ENCODE measurements at places on chromosomes 2 and 18. TPM values are rescaled to one million over a fixed set of nuclear protein-coding genes. Genes with fewer than 3 reads are reported as not detected.

The EPHA4 gene
- 22.2 TPM for total RNA-seq

The SLC5A7 gene
- total RNA-seq = not detected

GRCh38 chr2:135471106-135471505 lies 59.9 kb downstream of the ZRANB3 start:
- DNase-seq = no peak

The STARD7 gene
- 86.1 TPM for total RNA-seq

The POTEF gene
- total RNA-seq = 0.06 TPM

DNA sequence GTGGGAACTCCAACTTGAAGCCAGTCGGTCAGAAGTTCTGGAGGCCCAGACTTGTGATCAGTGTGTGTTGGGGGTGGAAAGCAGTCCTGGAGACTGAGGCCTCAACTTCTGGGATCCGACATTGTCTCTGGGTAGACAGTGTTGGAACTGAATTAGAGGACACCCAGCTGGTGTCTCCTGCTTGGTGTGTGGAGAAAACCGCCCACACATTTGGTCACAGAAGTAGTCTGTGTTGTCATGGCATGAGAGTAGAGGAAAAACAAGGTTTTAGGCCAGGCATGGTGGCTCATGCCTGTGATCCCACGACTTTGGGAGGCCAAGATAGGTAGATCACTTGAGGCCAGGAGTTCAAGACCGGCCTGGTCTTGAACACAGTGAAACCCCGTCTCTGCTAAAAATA lies 51.5 kb downstream of the PUM2 start:
- no peak for DNase-seq

GRCh38 chr2:648476-649424 lies 28.5 kb downstream of the TMEM18 start:
- no peak for DNase-seq

- no peak for DNase-seq
Observed at GRCh38 chr2:146392631-146393030, 1452.2 kb upstream of the ACVR2A start.

GRCh38 chr2:66127656-66128055 lies 307.3 kb upstream of the MEIS1 start:
- no peak for DNase-seq

GRCh38 chr2:129936334-129936934 lies 43.0 kb upstream of the RAB6C start:
- no peak for DNase-seq

The KIF3C gene
- total RNA-seq = 43.6 TPM

The RAD51AP2 gene
- not detected for total RNA-seq

GRCh38 chr2:10571057-10571456 lies 118.7 kb downstream of the NOL10 start:
- no peak for DNase-seq

- no peak for DNase-seq
Observed at GRCh38 chr2:158701101-158701500, 94.0 kb upstream of the DAPL1 start.

GRCh38 chr2:109501461-109501860 lies 112.3 kb downstream of the SEPTIN10 start:
- DNase-seq = no peak

The CCDC141 gene
- total RNA-seq = 0.06 TPM

The MAL gene
- 3.1 TPM for total RNA-seq

The GLI2 gene
- 1.7 TPM for total RNA-seq

The FBXO48 gene
- 0.19 TPM for total RNA-seq

The LHCGR gene
- not detected for total RNA-seq

- no peak for DNase-seq
Observed at GRCh38 chr2:221402072-221402471, 170.0 kb downstream of the EPHA4 start.

- DNase-seq = no peak
Observed at GRCh38 chr2:177625744-177626650, 233.4 kb downstream of the AGPS start.

DNA sequence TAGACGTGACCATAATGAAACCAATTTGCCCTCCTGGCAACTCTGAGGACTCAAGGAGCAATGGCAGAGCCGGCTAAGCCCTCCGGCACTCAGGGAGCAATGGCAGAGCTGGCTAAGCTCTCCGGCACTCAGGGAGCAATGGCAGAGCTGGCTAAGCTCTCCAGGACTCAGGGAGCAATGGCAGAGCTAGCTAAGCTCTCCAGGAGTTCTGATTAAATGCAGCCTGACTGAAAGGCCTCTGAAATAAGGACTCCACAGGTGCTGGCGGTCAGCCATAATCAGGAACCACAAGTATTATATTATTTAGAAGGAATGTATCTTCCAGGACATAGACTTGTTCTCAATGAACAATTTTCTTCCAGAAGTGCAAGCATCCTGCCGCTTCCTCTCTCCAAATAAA lies 65.2 kb downstream of the C2orf76 start:
- no peak for DNase-seq

DNA sequence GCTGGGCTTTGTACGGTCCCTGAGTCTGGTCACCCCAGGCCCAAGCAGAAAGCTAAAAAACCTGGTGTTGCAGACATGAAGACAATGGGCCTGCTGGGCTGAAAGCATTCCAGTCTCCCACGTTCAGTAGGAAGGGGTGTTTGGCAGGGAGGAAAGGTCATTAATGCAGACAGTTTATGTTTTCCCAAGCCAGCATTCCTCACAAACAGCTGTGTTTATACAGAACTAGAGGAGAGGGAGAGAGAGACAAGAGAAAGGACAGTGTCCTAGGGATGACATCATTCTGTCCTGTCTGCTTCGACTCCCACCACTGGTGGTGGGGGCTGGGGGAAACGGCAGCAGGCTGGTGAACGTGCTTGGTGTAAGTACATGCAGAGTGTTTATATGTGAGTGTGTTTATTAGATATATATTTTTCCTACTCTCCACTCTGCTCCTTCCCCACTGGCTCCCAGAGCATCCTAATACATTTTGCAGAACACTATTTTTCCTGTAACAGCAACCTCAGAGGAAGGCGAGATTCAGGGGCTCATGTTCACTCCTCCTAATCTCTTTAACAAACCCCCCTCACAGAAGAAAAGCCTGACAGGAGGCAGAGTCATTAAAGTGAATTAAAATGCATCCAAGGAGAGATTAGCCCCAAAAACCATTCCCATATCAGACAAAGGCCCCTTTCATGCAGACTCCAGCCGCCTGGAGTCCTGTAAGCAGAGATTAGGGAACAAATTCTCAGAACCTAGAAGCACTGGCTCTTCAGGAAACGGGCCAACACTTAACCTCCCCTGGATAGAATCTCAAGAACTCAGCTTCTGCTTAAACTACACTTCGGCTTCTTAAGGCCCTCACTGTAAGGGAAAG lies 380.4 kb downstream of the TNS1 start:
- DNase-seq = no peak

The RTN4 gene
- 759 TPM for total RNA-seq

The PRKAG3 gene
- not detected for total RNA-seq

DNA sequence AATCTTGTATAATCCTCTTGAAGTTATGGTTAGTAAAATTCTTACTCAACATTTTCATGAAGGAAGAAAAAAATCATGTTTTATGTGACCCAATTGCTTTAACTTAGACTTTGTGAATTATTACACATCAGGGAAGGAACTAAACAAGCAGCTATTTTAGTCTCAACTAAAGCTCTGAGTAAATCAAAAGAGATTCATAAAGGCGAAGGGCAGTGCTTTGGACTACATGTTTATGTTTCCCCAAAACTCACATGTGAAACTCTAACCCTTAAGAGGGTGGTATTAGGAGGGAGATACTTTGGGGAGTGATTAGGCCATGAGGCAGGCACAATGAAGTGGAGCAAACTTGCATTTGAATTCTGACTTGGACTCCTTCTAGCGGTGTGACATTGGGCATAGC lies 283.7 kb upstream of the POU3F3 start:
- no peak for DNase-seq

- DNase-seq = no peak
Observed at GRCh38 chr2:126988482-126988881, 89.8 kb downstream of the TEX51 start.

DNA sequence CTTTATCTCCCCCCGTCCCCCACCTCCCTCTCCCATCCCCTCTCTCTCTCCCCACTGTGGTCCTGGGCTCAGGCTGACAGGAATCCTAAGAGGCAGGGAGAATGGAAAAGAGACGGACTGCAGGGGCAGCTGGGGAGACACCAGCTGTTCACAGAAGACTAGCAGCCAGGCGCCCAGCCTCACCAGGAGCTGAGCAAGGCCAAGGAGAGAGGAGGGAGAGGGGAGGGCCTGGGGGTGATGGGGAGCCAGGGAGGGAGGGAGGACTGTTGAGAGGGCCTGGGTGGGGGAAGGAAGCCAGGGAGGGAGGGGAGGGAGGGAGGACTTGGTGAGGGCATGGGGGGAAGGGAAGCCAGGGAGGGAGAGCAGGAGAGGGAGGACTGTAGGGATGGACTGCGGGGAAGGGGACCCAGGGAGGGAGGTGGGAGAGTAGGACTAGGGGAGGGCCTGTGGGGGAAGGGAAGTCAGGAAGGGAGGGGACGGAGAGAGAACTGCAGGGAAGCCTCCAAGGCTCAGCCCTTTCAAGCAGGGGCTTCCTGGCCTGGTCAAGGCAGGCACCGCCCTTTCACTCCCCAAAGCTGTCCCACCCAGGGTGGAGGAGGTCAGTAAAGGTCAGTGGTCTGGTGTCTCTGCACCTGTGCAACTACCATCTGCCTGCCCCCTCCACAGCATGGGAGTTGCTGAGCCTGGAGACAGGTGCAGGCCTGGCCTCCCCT lies 517.7 kb upstream of the MYT1L start:
- no peak for DNase-seq

- DNase-seq = no peak
Observed at GRCh38 chr2:162125138-162125537, 26.9 kb downstream of the GCG start.

The ALLC gene
- total RNA-seq = not detected

DNA sequence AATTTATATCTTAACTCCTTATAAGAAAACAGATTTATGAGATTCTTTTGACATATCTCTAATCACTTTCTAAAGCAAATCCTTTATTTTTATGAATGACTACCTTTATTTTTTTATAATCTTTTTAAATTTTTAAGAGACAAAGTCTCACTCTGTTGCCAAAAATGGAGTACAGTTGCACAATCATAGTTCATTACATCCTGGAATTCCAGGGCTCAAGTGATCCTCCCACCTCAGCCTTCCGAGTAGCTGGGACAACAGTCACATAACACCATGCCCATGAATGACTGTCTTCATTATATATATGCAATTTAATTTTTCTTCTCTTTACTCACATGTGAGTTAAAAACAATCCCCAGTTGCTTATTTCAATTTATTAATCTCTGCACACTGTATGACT lies 21.7 kb downstream of the ACADL start:
- no peak for DNase-seq

- DNase-seq = no peak
Observed at GRCh38 chr2:156653675-156654074, 217.5 kb downstream of the GPD2 start.

The CDH2 gene
- total RNA-seq = 104 TPM

The DARS1 gene
- 49.6 TPM for total RNA-seq

DNA sequence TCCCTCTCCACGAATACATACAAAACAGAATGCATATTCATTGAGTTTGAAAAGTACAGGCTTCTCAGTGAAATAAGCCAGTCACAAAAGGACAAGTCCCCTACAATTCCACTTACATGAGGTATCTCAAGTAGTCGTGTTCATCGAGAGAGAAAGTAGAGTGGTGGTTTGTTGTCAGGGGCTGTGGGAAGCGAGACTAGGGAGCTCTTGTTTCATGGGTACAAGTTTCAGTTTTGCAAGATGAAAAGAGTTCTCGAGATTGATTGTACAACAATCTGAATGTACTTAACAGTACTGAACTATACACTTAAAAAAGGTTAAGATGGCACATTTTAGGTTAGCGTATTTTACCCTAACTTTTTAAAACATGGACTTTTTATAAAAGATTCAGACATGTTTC lies 71.5 kb upstream of the TTC39C start:
- no peak for DNase-seq

- no peak for DNase-seq
Observed at GRCh38 chr2:201858281-201859184, 52.2 kb downstream of the CDK15 start.

DNA sequence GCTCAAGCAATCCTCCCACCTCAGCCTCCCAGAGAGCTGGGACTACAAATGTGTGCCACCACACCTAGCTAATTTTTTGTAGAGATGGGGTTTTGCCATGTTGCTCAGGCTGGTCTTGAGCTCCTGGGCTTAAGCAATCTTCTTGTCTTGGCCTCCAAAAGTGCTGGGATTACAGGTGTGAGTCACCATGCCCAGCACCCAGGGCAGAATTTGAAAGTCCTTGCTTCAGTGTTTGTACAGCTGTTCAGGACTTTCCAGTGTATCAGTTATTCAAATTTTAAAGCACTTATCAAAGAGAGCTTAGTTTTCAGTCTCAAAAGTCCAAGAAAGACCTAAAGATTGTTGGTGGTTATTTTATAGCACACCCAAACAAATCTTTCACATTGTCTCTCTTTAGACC lies 43.6 kb upstream of the VPS54 start:
- peak; percentile 14 for DNase-seq

The CNGA3 gene
- not detected for total RNA-seq

DNA sequence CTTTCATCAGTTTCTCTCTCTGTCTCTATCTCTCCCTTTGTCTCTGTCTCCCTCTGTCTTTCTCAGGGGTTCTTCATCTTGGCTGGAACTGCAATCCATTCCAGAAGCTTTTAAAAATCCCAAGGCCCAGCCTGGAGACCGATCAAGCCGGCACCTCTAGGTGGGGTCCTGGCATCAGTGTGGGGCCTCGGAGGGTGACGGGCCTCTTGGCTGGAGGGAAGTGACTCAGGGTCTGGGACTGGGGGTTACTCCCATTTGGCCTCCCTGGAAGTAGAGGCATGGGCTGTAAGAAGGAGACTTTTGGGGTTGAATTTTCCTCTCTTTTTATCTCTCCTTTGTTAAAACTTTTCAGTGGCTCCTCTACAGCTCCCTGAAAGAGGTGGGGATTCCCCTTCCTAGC lies 52.8 kb upstream of the OTOF start:
- no peak for DNase-seq

GRCh38 chr2:8993902-8994278 lies 9.6 kb downstream of the MBOAT2 start:
- no peak for DNase-seq

DNA sequence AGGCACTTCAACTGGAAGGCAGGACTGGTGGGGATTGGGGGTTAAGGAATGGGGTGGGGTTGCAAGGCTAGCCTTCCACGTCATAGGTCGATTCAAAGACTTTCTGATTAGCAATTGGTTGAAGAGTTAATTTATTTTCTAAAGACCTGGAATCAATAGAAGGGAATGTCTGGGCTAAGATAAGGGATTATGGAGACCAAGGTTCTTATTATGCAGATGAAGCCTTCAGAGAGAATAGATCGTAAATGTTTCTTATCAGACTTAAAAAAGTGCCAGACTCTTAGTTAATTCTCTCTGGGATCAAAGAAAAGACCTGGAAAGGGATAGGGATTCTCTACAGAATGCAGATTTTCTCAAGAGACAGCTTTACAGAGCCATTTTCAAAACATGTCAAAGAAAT lies 368.0 kb upstream of the DLGAP1 start:
- no peak for DNase-seq

DNA sequence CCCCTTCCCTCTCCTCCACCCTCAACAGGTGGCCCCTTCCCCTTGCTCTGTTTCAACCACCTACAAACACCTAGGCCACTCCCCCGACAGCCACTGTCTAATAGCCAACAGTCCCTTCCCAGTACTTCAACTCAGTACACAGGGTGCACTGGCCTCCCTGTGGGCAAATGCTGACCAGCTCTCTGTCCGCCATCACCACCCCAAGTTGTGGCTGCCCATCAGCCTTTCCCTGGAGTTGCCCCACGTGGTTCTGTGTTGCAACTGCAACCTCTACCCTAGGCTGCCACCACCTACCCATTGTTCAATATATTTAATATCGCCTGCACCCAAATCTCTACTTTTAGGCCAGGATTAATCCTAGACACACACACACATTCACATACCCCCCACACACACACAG lies 173.5 kb downstream of the MREG start:
- no peak for DNase-seq

Data from glomerular endothelial cell (primary cell).